Activated T-cell treated with anti-CD3 and anti-CD28 coated beads for 24 hours (primary cell): ENCODE measurements at places on chromosomes 1 and 21.

DNA sequence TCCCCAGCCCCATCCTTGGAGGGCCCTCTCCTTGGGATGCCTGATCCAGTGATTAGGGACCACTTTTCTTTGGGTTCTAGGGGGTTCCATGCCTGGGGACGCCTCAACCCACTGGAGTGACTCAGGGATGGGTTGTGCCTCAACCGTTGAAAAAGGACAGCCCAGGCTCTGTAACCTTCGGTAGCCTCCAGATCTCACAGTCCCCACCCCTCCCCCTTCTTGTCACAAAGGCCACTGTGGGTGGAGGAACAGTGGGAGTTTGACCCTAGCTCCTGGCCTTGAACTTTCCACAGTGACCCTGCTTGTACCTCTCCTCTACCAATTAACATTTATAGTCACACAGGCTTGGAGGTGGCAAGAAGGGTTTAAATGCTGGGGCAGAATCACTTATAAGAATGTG lies 2.6 kb upstream of the RORC start:
- DNase-seq, result no peak

DNA sequence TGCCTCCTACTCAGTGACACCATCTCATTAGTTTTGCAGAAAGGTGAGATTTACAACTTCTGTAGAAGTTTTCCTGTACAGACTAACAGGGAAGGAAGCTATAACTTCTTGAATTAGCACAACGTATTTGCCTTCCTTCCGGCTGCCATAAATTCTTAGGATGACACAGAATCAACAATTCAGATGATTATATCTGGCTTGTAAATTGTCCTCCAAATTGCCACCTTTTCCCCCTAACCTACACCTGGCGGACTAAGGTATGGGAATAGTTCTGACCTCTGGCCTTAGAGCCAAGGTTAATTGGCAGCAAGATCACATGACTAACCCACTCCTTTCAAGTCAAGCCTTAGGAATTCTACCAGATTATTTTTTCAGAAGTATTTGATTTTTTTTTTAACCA lies 284.3 kb downstream of the LMO4 start:
- DNase-seq, result no peak

DNA sequence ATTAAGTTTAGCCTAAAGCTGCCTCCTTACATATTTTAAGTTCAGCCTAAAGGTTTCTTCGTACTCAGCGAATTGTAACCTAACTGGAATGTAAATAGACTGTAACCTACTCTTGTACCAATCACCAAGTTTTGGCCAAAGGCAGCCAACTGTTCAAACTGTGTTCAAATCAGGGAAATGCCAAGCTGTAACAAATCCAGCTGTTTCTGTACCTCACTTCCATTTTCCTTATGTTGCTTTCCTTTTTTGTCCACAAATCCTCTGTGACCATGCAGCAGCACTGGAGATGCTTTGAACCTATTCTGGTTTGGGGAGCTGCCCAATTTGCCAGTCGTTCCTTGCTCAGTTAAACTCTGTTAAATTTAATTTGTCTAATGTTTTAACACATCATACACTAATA lies 3.2 kb upstream of the APOBEC4 start:
- DNase-seq, result no peak

DNA sequence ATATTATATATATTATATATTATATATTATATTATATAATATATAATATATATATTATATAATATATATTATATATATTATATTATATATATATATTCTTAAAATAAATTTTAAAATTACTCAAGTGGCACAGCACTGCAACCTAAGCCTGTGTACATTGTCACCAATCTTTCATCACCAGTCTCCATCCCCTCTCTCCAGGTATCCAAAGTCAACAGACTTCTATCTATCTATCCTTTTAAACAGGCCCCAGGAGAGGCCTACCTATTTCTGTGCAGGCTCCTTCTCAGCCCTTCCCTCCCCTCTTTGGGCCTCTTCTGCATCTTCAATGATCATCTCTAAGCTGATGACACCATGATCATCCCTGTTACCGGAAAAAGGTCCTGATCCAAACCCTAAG lies 111.7 kb downstream of the RHOU start:
- DNase-seq, result no peak

- DNase-seq, result no peak
Measured at GRCh38 chr1:119862276-119862675, 34.0 kb downstream of the ADAM30 start.

DNA sequence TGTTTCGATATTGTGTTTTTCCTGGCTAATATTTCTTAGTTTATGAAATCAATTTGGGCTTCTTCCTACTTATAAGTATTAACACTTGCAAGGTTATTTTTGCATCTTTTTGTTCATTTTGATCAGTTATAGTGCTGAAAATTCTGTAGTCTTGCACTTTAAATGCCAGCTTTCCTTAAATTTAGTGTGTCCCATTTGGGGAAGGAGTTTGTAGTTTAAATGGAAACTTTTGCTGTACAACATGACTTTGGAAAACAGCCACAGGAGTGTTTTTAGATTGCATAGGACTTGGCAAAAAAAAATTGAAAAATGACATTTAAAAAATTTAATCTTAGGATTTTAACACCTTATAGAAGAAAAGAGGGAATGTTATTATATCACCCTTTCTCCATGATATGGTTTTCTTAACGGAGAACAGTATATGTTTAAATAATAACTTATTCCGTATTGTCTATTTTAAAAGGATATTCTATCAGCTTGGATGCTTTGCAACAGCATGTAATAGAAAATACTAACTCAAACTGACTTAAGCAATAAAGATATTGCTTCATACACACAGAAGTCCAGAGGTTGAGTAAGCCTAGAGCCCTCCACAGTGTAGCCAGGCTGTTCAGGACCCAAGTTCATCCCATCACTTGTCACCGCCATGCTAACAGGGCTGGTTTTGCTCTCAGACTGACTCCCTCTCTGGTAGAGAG lies 53.8 kb downstream of the LYPLAL1 start:
- DNase-seq, result no peak

DNA sequence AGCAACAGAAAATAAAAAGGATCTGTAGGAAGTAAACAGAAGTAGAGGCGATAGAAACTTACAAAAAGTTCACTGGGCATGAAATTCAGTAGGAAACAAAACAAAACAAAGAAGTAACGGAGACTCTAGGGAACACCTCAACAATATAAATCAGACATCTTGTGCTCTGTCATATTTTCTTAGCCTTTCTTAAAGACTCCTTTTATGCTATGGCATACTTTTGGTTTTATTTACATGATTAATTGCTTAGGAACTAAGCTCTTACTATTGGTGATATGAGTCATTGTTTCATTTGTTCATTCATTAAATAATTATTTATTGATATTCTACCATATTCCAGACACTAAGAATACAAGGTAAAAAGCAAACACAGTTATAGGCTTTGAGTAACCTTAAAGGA lies 126.6 kb downstream of the KCNT2 start:
- no peak for DNase-seq

DNA sequence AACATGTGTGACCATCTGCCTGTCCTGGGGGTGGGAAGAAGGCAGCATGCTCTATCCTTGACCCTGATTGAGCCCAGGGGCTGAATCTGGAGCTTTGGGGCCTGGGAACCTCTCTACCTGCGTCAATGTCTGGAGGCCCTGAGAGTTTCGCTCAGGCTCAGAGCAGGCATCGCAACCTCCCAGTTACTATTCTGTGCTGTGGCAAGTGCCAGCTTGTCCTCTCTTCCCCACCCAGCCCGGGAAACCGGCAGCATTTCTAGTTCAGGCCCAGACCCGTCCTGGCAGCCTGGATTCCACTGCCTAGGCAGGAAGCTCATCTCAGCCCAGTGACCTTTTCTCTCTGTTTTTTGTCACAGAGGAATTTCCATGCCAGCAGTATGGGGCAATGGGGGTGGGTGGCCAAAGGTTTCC lies 10.0 kb upstream of the IRF6 start:
- DNase-seq, result no peak

- no peak for DNase-seq
Measured at GRCh38 chr1:36594023-36594422, 111.3 kb upstream of the CSF3R start.

DNA sequence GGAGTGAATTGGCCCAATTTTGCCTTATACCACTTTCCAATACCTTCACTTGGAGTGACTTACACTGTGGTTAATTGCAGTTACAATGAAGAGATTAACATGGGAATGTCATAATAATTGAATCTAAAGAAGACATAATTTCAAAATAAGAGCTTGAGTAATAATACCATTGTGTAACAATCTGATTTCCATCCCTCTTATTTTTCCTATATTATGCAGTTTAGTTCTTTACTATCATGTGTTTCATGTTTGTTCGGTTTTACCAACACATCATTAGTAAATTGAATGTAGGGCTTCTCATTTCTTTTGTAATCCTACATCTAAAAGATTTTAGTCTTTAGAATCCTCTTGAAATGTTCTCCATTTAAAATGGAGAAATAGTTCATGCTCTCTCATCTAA lies 19.2 kb upstream of the XPR1 start:
- no peak for DNase-seq

GRCh38 chr1:107920999-107921398 lies 44.0 kb downstream of the VAV3 start:
- no peak for DNase-seq

GRCh38 chr1:28441674-28442073 lies 64.2 kb upstream of the RCC1 start:
- no peak for DNase-seq

- no peak for DNase-seq
Measured at GRCh38 chr1:235004840-235005391, 123.7 kb downstream of the TOMM20 start.

DNA sequence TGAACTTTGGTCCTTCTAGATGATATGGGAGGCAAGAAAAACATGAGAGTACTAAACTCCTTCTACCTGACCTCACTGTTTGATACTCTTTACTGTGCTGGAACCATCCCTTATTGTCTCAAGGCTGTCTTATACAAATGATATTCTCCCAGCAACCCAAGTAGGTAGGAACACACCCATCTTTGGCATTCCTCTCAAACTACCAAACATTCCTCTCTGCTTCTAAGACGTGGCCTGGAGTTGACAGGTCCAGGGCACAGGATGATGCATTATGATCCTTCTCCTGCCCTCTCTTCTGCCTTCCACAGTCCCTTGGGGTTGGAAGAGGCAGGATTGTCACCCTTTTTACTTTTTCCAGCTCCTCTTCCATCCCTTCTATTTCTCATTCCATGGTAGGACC lies 90.5 kb downstream of the SPATA17 start:
- no peak for DNase-seq

- no peak for DNase-seq
Measured at GRCh38 chr1:169326956-169327268, 40.7 kb downstream of the NME7 start.

DNA sequence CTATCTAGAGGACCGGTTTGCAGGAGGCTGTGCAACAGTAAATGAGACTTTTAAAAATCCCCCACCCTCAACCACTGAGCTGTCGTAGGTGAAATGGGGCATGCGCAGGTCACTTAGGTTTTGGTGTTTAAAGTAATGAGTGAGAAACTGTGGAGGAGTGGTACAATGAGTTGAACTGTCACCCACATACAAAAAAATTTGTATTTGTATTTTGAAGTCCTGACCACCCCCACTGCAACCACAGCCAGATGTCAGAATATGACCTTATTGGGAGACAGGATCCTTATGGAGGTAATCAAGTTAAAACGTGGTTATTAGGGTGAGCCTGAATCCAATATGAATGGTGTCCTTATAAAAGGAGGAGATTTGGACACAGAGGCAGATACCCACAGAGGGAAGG lies 1.6 kb upstream of the IRF6 start:
- DNase-seq, result no peak

DNA sequence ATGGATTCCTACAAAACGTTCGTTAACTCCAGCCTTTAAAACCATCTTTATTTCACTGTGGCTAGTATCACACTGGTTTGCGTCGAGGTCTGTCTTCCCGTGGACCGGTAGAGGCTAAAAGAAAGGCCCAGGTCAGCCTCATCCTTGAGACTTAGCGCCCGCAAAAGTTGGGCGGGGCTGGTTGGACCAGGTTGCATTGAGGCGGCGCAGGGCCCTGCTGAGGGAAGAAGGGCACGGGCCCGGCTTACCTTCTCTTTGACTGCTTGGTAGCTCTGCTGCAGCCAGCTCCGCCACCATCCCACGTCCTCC lies 455 bp downstream of the BSDC1 start:
- DNase-seq, result no peak

DNA sequence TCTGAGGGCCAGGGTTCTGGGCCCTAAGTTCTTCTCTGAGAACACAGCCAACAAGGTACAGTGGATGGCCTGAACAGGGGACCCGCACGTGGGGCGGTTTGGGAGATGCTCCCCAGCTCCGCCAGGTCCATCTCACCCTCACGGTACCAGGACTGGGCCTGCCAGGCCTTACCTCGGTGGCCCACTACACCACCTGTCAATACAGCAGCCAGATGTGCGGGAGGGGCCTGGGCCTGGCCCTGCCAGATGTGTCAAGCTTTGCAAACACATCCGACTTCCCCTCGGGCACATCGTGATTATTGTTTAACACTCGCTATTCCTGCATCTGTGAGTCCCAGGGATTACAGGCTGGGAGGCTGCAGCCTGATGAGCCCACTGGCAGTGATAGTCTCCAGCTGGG lies 122.4 kb downstream of the LACTBL1 start:
- DNase-seq, result no peak

DNA sequence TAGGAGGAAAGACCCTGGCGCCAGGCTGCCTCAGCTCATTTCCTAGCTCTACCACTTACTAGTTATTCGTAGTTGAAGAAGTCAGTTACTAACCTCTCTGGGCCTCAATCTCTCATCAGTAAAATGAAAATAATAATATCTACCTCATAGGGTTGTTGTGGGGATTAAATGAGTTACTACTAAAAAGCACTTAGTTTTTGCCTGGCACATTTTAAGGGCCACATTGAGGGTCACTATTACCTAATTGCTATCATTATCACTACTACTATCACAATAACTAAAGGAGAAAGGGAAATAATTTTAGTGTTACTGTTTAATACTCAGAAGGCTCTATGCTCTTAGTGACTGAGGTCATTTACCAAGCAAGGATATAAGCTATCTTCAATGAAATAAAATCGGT lies 25.0 kb downstream of the TRIT1 start:
- no peak for DNase-seq

DNA sequence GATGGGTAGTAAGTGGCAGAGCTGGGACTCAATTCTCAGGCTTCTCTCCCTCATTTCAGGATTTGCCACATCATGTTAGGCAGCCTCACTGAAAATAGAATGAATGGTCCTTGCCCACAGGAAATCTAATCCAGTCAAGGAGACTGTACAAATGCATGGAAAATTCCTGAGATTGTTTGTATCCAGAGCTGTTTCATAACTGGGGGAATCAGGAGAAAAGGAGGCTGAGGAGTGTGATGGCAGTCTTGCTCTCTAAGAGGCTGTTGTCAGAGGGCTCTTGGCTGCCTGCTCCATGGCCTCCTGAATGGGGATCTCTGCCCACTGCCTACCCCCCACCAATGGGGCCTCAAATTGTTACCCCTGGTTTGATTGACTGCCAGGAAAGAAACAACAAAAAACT lies 141.9 kb upstream of the TNR start:
- DNase-seq, result no peak

- no peak for DNase-seq
Measured at GRCh38 chr1:13642306-13643004, 57.5 kb upstream of the PRDM2 start.

- no peak for DNase-seq
Measured at GRCh38 chr1:65208563-65208973, 60.6 kb downstream of the AK4 start.

- DNase-seq, result no peak
Measured at GRCh38 chr1:233224311-233224710, 71.2 kb downstream of the PCNX2 start.

- DNase-seq, result no peak
Measured at GRCh38 chr1:162908780-162909179, 47.8 kb upstream of the CCDC190 start.

GRCh38 chr1:4786055-4786454 lies 131.6 kb downstream of the AJAP1 start:
- no peak for DNase-seq
